NCI-H69 (cell line): ENCODE measurements at places on chromosomes 7 and 10.

DNA sequence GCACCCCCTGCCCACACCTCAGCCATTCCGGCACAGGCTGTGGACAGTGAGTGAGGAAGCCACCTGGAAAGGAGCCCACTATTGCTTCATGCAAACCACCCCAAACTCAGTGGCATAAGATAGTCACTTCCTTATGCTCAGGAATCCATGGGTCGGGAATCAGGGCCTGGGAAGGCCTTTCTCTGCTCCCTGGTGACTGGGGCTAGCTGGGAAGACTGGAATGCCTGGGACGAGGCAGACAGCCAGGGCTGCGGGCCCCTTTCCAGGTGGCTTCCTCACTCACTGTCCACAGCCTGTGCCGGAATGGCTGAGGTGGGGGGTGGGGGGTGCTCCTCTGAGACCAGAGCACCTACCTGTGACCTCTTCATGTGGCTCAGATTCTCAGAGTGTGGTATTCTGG lies 74.1 kb upstream of the GRB10 start:
- no peak for DNase-seq

DNA sequence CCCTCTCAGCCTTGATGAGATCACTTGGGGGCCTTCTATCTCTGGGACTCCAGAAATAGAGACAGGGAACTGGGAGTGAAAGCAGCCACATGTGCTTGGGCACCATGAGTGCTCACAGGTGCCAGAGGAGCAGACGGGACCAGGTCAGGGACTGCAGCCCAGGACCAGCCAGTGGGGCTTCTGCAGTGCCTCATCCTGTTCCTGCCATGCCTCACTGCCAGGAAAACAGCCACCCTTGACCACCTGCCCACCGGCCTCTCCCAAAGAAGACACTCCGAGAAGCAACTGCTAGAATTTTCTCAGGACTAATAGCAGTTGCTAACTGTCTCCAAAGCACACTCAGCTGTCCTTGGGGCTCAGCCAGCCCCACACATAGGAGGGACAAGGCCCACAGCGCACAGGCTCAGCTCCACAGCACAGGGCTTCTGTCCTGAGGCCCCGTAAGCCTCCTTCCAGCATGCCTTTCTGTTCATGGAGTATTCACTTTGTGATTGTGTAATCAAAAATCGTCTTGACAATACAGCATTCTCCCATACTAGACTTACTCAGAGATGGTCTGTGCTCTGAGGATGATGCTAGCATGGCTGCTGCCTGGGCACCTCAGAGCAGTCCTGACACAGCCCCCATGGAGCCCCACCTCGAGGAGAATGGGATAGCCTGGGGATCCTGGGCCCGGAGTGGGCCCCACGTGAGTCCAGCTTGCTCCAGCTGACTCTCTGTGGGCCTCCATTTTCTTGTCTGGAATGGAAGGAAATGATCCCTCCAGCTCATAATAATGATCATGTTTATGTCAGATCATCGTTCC lies 115.7 kb upstream of the RET start:
- DNase-seq = no peak

- DNase-seq = no peak
Observed at GRCh38 chr10:1152386-1153250, 96.4 kb downstream of the WDR37 start.

- no peak for DNase-seq
Observed at GRCh38 chr7:56023500-56023899, 27.7 kb downstream of the PSPH start.

- DNase-seq = peak; percentile 90
Observed at GRCh38 chr10:24851629-24852028, 100.8 kb downstream of the PRTFDC1 start.

GRCh38 chr7:44978511-44979366 lies at the start of gene MYO1G:
TSS of gene MYO1G (minus strand) at chr7:44979015. CDS start at chr7:44978961, 54 bp downstream.
- DNase-seq = no peak

DNA sequence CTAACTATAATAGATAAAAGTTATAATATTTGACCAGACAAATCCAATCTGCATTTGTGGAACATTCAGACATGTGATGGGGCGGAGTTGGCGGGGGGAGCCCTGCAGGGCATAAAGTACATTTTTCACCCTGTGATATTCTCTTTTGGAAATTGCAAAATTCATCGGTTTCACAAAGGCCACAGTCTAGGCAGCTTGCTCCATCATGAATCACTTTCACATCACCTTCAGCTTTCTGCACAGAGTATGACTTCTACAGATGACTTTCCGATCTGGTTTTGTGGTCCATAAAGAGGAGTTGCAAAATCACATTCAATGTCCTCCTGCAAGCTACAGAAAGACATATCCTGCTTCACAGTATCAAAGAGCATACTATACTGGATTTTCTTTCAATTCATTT lies 51.4 kb upstream of the APBB1IP start:
- DNase-seq = no peak

- no peak for DNase-seq
Observed at GRCh38 chr10:42973870-42974692, 102.8 kb upstream of the RET start.

GRCh38 chr7:103795787-103796186 lies 193.7 kb downstream of the RELN start:
- peak; percentile 79 for DNase-seq

- peak; percentile 91 for DNase-seq
Observed at GRCh38 chr10:88216976-88217375, 353.6 kb downstream of the PTEN start.

DNA sequence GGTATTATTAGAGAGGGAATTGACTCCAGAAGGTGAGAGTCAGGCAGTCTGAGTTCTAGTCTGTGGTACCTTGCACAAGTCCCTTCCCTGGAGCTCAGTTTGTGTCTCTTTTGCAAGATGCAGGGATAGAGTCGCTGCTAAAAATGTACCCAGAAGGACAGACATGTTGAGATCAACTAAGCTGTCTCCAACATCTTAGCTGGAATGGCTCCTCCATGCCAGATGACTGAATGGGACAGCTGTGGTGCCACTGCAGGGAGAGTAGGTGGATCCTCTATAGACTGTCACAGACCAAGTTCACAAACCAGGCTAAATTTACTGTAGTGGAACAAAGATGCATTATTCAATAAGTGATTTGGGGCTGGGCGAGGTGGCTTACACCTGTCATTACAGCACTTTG lies 120.1 kb downstream of the NEURL1 start:
- no peak for DNase-seq

DNA sequence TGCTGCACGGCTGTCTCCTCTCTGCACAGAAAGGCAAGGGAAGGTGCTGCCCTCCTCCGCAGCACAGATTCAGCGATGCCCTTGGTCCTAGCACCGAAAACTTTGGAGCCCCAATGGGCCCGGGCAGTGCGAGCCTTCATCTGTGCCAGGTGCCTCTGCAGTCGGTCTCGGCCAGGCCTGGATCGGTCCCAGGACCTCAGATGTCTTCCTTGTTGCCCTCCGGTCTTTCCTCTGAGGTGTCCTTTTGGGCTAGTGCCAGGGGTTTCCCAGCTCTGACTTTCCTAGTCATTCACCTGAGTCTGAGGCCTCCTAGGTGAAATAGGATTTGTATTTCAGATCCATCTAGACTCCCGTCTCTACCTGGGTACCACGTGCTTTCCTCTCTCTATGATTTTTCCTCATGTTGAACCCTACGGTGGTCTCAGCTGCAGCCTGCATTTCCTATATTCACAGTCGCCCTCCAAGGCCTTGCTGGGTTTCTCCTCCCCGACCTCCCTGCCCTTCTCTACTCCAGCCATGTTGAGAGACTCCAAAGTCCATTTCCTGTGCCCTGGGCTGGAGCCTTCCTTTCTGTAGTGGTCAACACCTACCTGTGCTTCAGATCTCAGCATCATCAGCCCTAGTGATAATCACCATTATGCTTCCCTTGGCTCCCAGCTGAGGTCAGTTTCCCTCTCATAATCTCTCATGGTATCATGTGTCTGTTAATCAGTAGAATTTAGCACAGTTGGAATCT lies 92.0 kb upstream of the PRSS58 start:
- DNase-seq = peak; percentile 71

DNA sequence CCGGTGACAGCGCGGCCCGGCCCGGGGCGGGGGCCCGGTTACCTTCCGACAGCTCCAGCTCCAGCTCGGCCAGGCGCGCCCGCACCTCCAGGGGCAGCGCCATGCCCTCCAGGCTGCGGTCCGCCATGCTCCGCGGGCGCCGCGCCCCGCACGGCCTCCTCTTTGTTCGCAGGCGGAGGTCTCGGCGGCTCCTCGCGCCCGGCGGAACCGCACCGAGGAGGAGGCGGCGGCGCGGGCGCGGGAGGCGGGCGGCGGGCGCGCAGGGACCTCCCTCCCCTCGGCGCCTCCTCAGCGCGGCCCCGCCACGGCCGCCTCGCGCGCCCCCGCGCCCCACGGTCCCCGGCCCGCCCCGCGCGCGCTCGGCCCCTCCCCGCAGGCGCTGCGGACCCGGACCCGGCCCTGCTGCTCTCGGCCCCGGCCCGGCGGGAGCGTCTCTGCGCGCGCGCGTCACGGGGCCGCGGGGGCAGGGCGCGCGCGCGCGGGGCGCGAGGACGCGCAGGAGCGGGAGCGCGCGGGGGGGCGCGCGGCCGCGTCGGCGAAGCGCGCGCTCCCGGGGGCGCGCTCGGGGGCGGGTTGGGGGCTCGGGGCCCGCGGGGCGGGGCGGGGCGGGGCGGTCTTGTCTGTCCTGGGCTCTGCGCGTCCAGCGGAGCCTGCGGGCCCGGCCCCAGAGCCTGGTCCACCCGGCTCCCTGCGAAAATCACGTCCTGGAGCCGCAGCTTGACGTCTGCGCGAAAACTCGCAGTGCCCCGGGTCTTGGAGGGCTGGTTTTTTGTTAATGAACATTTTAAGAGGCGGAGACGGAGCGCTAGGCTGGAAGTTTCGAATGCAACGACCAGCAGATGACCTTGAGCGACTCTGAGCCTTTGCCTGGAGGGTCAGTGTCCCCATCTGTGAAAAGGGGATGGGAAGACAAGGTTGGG lies at the start of gene DIP2C:
DIP2C (minus strand) TSS at position 217 of the 920 bp plus-strand sequence; CDS start at position 127, 90 bp downstream.
- DNase-seq = peak; percentile 79

GRCh38 chr7:70759674-70760073 lies 372.3 kb upstream of the GALNT17 start:
- DNase-seq = no peak
